Epithelial cell of alveolus of lung (primary cell): ENCODE measurements at places on chromosomes 2 and 18. TPM values are rescaled to one million over a fixed set of nuclear protein-coding genes. Genes with fewer than 3 reads are reported as not detected.

ERICH2 gene
- total RNA-seq = 4.5 TPM in 1 of 2 replicates, not detected in the other

LRRC30 gene
- not detected in 2 replicates for total RNA-seq

LIPG gene
- total RNA-seq = 2.5 and 58.8 TPM in 2 replicates

CYRIA gene
- 1.9 and 3.1 TPM in 2 replicates for total RNA-seq

DNER gene
- total RNA-seq = 1.2 and 4.8 TPM in 2 replicates

SLC19A3 gene
- total RNA-seq = 1.0 and 1.9 TPM in 2 replicates

IL1F10 gene
- not detected in 2 replicates for total RNA-seq

KATNAL2 gene
- 0.65 and 1.1 TPM in 2 replicates for total RNA-seq
